ENCODE measurements at places on chromosomes 6 and 20.

- DNase-seq, result no peak
Observed at GRCh38 chr6:57313009-57313408, 4.4 kb upstream of the PRIM2 start.

DNA sequence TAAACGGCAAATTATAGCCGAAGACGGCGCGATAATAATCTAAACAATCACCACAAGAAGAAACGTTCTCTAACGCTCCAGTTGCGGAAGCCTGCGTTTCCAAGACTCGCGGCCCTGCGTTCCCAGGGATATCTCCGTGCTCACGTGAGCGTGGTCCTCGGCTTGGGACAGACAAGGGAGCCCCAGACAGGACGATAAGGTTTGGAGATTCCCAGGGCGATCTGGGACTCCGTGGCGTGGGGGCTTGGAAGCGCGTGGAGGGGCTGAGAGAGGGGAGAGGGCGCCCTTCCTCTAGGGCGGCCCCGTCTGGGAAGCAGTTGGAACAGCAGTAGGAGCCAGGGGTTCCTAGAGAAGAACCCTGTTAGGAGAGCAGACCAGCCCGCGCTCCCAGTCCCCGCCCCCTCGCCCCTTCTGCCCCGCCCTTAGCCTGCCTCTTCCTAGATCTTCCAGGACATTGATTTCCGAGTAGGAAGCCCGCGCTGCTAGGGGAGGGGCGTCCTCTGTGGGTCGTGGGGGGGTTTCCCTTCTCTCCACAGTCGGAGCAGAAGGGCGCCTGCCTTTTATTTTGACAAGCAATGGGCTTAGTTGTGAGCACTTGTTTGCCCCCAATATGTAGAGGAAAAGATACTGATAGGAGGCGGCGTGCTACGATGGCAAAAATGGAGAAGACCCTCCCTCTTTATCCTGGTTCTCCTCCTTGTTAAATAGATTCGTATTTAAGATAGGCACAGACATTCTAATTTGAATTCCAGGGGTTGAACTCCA, 10.6 kb downstream of the NRN1 start:
- DNase-seq, result peak; percentile 72

DNA sequence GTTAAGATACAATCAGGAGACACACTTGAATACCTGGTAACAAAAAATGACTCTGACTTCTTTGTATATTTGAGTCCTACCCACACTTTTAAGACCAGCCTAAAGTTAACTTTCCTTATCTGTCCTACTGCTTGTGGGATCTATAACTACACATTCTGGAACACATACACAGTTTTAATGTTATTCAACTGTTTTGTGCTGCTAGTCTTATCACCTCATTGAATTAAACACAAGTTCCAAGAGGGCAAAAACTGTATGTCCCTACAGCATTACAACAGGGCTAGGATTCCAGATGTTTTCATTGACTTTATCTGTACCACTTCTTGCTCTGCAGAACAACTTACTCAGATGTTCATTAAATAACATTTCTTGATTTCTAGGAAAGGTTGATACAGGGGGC, 2.8 kb downstream of the HMGN3 start:
- DNase-seq, result no peak

DNA sequence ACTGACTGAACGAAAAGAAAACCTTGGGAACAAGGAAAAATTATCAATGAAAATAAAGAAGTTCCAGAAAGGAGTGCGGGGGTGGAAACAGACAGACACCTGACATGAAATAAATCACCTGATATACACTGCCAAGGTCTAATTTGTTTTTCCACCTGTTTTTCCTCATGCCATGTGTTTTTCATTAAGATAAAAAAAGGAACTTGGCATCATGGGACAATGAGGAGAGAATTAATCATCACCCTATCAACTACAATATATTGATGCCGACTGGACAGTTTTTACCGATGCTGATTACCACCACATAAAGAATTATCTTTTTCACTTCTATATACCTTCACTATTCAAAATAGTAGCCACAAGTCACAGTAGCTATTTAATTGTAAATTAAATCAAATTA, 233.2 kb downstream of the ARHGAP18 start:
- DNase-seq, result no peak

- DNase-seq, result no peak
Observed at GRCh38 chr20:23139524-23139923, 53.4 kb upstream of the CD93 start.

GRCh38 chr6:16591396-16592222, 169.7 kb downstream of the ATXN1 start:
- DNase-seq, result no peak

GRCh38 chr20:35007891-35008290, 52.2 kb downstream of the MYH7B start:
- peak; percentile 34 for DNase-seq

DNA sequence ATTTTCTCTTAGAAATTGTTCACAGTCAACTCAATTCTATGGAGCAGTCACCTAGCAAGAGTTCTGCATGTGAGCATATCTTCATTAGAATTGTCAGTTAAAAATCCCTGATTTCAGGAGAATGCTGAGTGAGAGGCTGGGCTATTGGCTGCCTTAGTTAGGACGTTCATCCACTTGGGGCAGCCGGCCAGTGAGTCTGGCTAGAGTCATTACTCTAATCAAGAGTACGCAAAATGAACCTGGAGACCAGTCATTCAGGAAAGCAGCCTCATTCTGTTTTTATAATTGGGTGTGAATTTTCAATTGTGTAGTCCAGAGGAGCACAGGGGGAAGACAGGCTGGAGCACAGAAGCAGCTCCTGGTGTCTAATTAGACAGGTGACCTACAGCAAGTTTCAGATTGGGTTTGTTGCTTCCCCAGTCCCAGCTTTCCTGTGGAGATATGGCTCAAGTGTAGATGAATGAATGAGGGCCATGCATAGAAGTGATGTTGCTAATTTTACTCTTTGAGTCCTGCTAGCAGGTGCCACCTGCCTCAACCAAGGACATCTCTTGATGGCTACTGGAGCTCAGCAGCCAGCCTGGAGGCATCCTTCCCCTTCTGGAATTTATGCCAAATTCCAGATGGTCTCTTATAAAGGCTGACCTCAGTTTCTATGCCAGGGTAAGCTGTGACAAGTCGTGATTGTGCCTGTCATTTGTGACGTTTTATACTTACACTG, 265.7 kb downstream of the NKAIN2 start:
- no peak for DNase-seq

- no peak for DNase-seq
Observed at GRCh38 chr20:8082025-8082424, 50.0 kb upstream of the PLCB1 start.

GRCh38 chr20:48154040-48154765, 368.9 kb upstream of the SULF2 start:
- no peak for DNase-seq

DNA sequence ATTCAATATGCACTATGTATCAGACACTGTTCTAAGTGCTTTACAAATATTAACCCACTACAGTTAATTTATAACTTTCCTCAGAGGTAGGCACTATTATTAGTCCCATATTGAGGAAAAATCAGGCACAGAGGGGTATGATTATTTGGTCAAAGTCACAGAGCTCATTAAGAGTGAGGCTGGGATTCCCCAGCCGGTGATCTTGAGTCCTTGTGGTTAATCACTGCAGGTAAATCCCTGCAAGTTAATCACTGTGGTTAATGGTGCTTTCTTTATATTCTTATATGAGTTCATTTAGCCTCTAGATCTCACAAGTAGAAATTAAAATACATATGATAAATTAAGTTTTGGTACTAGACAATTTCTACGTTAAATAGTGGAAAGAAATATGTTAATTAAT, 9.2 kb downstream of the CRYBG1 start:
- no peak for DNase-seq

GRCh38 chr6:72619883-72620696, 1.8 kb upstream of the KCNQ5 start:
- DNase-seq, result peak; percentile 67

GRCh38 chr20:22544462-22544861, 39.9 kb downstream of the FOXA2 start:
- no peak for DNase-seq

- no peak for DNase-seq
Observed at GRCh38 chr6:72784581-72784980, 162.7 kb downstream of the KCNQ5 start.

- DNase-seq, result no peak
Observed at GRCh38 chr20:48942730-48943129, 21.2 kb downstream of the ARFGEF2 start.

GRCh38 chr6:156021746-156022396, 566.2 kb upstream of the NOX3 start:
- no peak for DNase-seq

DNA sequence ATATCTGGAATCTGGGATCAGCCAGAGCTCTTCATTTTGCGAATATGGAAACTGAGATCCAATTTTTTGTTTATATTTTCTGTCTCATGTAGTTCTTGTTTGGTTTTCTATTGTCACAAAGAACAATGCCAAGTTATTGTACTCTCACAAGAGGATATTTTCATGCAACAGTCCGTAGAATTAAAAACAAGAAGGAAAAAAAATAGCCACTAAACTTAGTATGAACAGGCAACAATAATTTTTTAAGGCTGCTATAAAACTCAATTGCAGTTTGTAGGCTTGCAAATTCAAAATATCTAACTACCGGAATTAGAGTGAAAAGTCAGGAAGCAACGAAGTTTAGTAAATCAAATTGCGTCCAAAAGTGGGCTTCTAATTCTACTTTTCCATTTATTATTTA, 1.2 kb downstream of the POPDC3 start:
- DNase-seq, result no peak

DNA sequence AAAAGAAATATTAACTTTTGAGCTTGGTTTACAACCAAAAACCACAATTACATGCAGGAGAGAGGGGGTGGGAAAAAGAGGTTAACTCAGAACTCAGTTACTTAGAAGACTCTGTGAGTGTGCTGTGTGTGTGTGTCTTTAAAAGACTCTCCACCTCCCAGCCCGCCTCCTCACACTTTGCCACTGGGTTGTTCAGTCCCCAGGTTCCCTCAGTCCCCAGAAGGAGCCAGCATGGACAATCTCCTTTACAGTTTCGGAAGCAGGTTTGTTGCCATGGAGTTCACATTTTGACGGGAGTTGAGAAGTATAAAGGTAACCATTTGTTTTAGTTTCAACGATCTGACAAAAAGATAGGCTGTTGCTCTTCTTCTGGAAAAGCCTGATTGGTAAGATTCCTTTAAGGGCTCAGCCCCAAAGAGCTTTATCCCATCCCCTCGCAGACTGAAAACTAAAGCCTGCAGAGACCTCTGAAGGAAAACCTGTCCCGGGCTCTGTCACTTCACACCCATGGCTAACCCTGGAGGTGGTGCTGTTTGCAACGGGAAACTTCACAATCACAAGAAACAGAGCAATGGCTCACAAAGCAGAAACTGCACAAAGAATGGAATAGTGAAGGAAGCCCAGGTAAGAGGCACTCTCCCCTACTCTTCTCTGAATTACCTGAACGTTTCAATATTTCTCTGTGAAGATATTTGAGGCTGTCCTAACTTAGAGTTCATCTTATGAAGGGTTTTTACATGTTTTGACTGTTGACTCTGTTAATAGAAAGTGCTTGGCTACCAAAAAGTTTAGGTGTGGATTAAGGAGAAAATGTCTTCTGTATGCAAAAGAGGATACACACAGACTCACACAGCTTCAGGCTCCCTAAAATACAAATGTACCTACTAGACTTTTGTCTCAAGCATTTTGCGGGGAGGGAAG, at the start of gene SPTLC3:
SPTLC3 (plus strand) TSS at position 212 of the 921 bp plus-strand sequence; CDS start at position 508, 296 bp downstream.
- peak; percentile 57 for DNase-seq

DNA sequence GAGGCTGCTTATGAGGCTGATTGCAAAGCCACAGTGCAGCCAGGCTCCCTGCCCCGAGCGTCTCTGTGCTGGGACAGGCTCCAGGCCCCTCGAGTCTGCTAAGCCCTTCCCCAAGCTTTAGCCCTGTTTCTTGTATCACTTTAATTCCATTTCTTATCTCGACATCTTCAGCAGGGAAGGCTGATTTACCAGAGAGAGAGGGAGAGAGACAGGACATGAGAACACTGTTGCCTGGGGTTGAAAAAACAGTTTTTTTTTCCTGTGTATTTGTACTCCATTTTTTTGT, 386.5 kb downstream of the SMOC2 start:
- no peak for DNase-seq

DNA sequence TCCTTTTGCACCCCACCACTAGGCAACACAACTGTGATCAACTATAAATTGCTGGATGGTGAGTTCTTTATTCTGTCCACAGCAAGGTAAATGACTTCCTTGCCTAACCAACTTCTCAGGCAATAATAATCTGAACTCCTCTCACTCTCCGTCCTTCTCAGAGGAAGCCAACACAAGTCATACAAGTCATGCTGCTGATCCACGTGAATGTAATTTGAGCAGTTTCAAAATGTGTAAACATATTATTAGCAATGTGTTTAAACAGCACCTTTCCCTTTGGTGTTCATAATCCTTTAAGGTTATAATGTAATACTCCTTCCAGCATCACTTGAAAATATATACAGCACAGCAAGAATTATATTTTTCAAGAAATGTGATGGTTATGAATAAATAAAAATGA, 127.9 kb downstream of the QRSL1 start:
- no peak for DNase-seq

DNA sequence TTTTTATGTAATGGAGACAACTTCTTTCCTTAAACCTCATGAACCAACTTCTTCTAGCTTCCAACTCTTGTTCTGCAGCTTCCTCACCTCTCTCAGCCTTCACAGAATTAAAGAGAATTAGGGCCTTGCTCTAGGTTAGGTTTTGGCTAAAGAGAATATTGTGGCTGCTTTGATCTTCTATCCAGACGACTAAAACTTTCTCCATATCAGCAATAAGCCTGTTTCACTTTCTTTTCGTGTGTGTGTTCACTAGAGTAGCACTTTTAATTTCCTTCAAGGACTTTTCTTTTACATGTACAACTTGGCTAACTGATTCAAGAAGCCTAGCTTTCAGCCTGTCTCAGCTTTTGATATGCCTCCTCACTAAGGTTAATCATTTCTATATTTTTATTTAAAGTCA, 596.1 kb upstream of the NRSN1 start:
- DNase-seq, result no peak

DNA sequence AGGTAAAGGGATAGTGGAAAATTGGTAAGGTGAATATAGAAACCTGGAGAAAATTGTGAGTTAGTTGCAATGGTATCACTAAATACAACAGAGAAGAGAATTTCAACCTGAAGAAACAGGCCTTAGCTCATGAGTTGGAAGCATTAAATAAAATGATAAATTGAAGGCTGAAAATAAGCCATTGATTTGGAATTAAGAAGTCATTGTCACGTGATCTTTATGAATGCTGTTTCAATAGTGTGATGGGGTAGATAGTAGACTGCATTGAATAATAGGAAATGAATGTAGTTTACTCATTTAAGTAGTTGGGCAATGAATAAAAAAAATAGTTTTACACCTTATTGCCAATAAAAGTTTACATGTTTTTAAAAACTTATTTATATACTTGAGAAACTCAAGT, 88.5 kb upstream of the ADGRB3 start:
- DNase-seq, result no peak

All from aorta (tissue), 5 donors.